ENCODE measurements at places on chromosomes 5 and 9. TPM values are rescaled to one million over a fixed set of nuclear protein-coding genes. Genes with fewer than 3 reads are reported as not detected.

DNA sequence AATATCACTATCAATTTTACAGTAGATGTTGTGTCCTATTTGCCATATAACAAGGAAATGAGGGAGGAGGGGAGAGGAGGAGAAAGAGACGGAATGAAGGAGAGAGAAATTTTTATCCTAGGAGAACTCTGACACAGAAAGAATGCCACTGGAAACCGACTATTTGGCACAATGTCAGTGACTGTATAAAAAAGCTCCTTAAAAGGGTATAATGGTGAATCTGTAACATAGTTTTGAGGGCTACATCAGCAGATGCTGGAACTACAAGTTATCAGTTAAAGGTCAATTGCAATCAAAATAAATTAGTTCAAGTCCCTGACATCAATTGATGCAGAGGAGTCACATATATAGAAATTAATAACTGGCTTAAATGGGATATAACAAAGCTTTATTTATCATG lies 5.7 kb downstream of the EDIL3 start:
- DNase-seq, result no peak

DNA sequence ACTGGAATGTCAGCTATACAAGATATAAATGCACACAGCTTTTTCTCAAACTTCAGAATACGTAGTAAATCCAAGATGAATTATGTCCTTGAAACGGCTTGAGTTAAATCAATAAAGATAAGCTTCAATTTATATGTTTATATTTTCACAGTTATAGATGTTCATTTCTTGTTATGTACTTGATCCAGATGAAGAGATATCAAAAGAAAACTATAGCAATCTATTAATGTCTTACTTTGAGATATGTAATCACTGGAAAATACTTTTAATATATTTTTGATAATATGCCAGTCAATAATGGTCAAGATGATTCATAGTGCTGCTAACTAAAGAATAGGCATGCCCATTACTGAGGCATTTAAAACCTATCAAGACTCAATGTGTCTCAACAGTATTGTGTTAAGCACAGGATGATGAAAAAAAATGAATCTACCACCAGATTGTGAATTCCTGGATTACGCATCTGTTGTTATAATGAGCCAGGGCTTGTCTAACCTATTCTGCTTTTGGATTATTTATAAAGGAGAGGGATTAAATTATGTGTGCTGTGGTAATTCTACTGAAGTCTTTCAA lies 372.6 kb upstream of the PRR16 start:
- DNase-seq, result no peak

- DNase-seq, result no peak
These were observed 23.2 kb upstream of the ADAMTS16 start for GRCh38 chr5:5116956-5117355.

Gene TRPM3
- total RNA-seq, result 2.9 TPM

GRCh38 chr5:175657593-175658271 lies at the start of gene HRH2:
Gene HRH2, plus strand, starts transcription at chr5:175658071. Its CDS starts 25,163 bp downstream, at chr5:175683234.
- DNase-seq, result no peak

DNA sequence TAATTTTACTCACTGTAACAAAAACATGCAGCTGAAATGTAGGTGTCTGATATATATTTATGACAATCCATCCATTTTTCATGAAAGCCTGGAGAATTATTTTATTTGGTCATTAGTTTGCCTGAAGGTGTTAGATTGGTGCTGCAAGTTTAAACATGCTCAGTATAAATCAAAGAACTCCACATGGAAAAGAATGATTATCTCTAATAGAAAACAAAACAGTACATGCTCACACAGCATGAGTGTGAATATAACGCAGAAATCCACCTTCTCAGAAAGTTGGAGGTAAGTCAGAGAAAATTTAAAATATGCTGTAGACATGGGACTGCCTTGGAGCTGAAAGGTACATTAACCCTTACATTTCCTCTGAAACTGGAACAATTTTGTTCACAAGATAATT lies 165.5 kb upstream of the RGS7BP start:
- no peak for DNase-seq

- no peak for DNase-seq
These were observed 250.4 kb upstream of the GRAMD2B start for GRCh38 chr5:126172812-126173211.

Gene MRRF
- 42.6 TPM for total RNA-seq

Gene SLC1A1
- total RNA-seq, result 17.4 TPM

- no peak for DNase-seq
These were observed 102.5 kb upstream of the TXNDC8 start for GRCh38 chr9:110440172-110440571.

- no peak for DNase-seq
These were observed 18.9 kb downstream of the MRPS30 start for GRCh38 chr5:44827681-44828080.

- DNase-seq, result no peak
These were observed 77.7 kb downstream of the EFNA5 start for GRCh38 chr5:107593009-107593408.

Gene PCDHB5
- 0.53 TPM for total RNA-seq

DNA sequence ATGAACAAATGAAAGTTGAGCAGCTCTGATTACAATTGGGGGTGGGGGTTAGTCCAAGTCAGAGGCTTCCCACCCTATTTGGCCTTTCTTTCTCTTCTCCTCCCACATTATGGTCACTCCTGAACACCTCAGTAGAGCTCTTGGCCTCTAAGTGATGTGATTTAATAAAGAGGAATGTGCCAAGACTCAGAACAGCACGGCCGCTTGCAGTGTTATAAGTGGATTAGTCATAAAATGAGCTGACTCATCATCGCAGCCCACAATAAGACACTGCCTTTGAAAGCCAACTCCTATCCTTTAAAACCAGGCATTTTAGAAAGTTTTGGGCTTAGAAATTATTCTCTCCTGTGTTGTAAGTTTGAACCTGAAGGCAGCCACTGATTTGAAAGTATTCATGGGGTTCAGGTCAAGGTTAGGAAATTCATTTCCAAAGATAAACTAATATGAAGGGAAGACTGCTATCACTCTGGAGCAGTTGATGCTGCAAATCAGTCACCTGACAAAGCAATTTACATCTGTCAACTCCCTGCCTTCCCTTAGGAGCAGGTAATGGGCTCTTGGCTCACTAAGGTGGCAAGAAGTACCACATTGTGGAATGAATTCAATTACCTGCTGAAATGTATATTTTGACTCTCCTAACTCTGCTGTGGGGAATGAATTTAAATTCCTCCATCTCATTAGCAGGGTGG lies 283.6 kb upstream of the NMUR2 start:
- no peak for DNase-seq

GRCh38 chr9:99090336-99091130 lies 14.4 kb upstream of the TGFBR1 start:
- DNase-seq, result no peak

Gene ARHGEF39
- total RNA-seq, result 0.86 TPM

- no peak for DNase-seq
These were observed 11.4 kb upstream of the TEX48 start for GRCh38 chr9:114693248-114693855.

Gene NIPAL4
- total RNA-seq, result not detected

DNA sequence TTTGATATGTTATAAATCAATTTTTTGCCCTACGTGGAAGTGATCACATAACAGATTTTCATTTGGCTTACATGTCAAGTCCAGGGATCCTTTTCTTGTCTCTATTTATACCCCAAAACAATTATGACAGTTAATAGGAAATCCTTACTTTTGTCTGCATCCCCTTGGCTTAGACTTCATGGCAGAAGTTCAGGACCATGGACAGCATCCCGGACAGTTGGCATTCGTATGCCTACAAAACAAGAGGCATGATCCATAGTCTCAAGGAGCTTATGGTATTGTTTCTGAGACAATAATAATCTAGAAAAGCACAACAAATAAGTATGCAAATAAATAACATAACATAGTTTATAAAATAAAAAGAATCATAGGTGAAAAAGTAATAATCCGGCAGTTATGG lies 214.3 kb upstream of the GRIA1 start:
- no peak for DNase-seq

DNA sequence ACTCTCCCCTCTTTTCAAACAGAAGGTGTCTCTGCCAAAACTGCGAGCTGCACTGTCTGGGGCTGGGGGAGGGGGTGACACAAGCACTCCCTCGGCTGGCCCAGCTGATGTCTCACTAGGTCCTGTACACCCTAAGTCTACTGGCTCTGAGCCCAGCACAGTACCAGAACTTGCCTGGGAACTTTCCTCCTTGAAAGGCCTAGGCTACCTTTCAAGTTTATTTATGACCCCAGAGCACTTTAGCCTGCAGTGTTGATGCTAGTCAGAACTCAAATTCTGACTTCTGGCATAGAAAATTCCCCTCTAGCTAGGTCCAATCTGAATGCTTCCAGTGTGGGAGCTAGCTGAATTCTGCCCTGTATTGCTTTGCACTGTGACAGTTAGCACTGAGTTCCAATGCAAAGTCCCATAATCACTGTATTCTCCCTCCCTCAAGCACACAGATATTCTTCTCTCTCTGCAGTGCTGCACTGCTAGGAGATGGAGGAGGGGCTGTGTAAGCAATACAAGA lies 10.5 kb downstream of the LURAP1L start:
- DNase-seq, result no peak

Gene SMIM33
- not detected for total RNA-seq

Gene C9orf153
- 0.07 TPM for total RNA-seq

GRCh38 chr5:15834596-15835245 lies 334.7 kb downstream of the FBXL7 start:
- peak; percentile 67 for DNase-seq

- DNase-seq, result no peak
These were observed 64.3 kb downstream of the FEM1C start for GRCh38 chr5:115480271-115480670.

Gene TLX3
- total RNA-seq, result not detected

DNA sequence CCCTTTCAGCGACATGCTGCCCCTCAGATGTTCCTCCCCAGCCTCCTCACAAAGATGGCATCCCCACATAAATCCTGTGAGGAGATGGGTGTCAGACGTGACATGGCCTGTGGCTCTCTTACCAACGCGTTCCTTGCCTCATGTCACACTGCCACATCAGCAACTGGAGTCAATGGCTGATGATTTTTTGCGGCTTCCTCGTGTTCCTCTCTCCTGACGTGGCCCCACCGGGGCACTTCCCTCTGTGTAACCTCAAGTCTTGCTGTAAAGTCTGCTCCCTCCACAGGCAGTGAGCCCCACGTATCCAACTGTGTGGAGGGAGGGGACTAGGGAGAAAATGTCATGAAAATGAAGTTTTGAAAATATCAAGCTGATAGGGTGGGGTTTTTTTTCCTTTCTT lies 53.2 kb upstream of the SHISAL2B start:
- no peak for DNase-seq

Gene POLR3G
- 10.0 TPM for total RNA-seq

- no peak for DNase-seq
These were observed 67.5 kb upstream of the PIK3R1 start for GRCh38 chr5:68148096-68148495.

- DNase-seq, result no peak
These were observed 36.8 kb upstream of the SEMA4D start for GRCh38 chr9:89534515-89535287.

Gene ZNF454
- 0.40 TPM for total RNA-seq
